GM12878 (cell line): ENCODE measurements at places on chromosomes 1 and 21. TPM values are rescaled to one million over a fixed set of nuclear protein-coding genes. Genes with fewer than 3 reads are reported as not detected.

DNA sequence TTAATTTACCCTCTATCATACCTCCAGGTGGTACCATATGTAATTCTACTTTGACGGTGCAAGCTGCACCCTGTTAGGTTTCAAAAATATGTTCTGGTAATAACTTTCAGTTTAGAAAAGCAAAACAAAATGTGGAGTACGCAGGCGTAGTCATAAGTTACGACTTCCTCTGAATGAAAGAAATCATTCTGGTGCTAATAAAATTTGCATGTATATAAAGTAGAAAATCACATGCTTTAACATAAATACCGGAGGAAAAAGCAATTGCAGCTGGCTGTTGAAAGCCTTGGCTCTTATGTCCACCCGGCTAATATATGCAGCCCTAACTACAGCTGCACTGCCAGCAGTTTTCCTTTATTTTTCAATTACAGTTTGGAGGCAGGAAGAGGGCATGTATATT lies 65.2 kb upstream of the TMPRSS15 start:
- no peaks in the 10 kb centered on the region for H3K27me3 ChIP-seq
- no peaks in the 10 kb centered on the region for H3K4me1 ChIP-seq

- no peak for DNase-seq
- H3K27ac ChIP-seq: no peak overlapping the region
These were observed 11.2 kb upstream of the KCNQ4 start for GRCh38 chr1:40772146-40772955.

DNA sequence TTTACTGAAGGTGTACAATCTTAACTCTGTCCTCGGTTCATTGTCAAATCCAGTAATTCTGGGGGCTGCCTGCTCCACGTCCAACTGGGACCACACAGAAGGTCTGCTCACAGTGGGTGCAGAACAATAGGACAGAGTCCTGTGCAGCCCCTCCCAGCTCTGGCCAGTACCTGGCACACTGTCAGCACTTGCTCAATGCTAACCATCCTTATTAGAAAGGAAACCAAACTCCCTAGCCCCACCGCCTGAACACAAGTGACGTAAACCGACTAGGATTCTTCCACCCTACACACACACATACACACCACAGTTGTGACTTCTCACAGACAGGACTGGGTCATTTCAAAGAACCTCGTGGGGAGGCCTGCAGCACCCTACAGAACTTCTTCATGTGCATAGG lies 5.2 kb downstream of the BCAR3 start:
- peaks cover 6% of the 10 kb centered on the region; the same call in 1 of the 2 replicates for H3K4me1 ChIP-seq
- no peaks in the 10 kb centered on the region for H3K27me3 ChIP-seq
- no peak for DNase-seq
- no peak overlapping the region for H3K4me3 ChIP-seq
- H3K27ac ChIP-seq: no peak overlapping the region

DNA sequence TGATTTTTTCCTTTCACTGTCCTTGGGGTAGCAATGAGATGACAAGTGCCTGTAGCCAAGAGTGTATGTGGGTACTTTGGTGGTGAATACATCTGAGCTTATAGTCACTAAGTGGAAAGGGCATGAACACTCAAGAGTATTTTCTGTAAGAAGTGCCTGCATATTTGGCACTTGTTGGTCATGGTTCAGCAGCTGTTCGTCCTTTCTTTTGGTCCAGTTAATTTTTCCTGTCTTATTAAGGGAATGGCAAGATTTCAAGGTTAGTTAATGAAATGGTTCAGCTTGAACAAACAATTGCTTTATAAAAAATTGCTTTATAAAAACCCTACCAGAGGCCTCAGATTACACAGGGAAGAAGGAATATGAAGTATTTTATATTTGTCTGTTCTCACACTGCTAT lies 48.6 kb upstream of the GPR52 start:
- H3K4me3 ChIP-seq: no peak overlapping the region
- H3K27ac ChIP-seq: no peak overlapping the region
- H3K36me3 ChIP-seq: peaks cover 14% of the 10 kb centered on the region; the same call in 1 of the 2 replicates
- DNase-seq: no peak

- no peaks in the 10 kb centered on the region for H3K36me3 ChIP-seq
- H3K27me3 ChIP-seq: no peaks in the 10 kb centered on the region
- DNase-seq: no peak
- H3K27ac ChIP-seq: no peak overlapping the region
These were observed 420.4 kb upstream of the BEND5 start for GRCh38 chr1:49197081-49197480.

DNA sequence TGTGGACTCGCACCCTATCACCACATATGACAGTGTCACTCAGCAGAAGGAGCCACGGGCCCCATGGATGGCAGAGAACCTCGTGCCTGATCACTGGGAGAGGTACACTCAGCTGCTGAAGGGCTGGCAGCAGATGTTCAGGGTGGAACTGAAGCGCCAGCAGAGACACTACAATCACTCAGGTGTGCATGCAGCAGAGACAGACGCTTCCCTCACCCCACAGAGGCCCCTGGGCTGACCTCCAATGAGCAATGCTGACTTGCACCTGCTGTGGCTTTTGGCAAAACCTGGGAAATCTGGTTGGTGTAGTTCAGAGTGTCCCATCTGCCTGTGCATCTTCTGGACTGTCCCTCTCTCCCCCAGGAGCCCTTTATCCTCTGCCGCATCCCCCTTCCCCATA lies 51.9 kb downstream of the KIAA1614 start:
- H3K4me3 ChIP-seq: no peak overlapping the region
- H3K4me1 ChIP-seq: no peaks in the 10 kb centered on the region
- H3K27ac ChIP-seq: no peak overlapping the region
- DNase-seq: no peak

DNA sequence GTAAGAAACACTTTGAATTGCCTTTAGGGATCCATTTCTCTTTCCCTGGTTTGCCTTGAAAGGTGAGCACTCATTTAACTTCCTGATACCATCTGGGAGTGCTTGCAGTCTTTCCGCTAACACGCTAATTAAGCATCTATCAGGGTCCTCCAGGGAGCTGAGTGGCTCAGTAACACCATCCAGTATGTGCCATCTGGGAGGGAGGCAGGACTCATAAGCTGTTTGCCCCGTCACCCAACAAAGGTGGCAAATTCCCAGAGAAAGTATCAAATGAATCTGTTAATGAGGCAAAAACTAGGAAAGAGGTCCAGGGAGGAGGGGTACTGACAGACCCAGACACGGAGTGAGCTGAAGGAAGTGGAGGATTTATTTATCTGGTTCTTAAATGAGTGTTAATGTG lies 430.9 kb downstream of the HLX start:
- no peak overlapping the region for H3K27ac ChIP-seq
- no peaks in the 10 kb centered on the region for H3K36me3 ChIP-seq
- H3K4me1 ChIP-seq: no peaks in the 10 kb centered on the region
- no peaks in the 10 kb centered on the region for H3K27me3 ChIP-seq
- no peak overlapping the region for H3K4me3 ChIP-seq

DNA sequence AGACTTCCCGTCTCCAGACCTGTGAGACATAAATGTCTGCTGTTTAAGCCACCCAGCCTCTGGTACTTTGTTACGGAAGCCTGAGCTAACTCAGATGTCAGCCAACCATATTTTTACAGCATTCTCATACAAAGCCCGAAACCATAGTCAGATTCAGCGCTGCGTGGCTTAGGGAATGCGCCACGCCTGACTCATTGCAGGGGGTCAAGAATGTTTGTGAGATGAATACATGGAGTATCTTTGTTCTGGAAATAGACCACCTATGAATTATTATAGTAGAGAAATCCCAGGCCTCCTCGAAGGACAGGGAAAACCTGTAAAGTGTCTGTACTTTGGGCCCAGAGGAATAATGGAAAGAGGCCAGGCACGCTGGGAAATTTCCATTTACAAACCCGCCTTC lies 434.8 kb downstream of the CAMTA1 start:
- no peaks in the 10 kb centered on the region for H3K4me1 ChIP-seq
- H3K27me3 ChIP-seq: no peaks in the 10 kb centered on the region
- no peaks in the 10 kb centered on the region for H3K36me3 ChIP-seq
- H3K4me3 ChIP-seq: no peak overlapping the region
- DNase-seq: no peak
- no peak overlapping the region for H3K27ac ChIP-seq

- no peaks in the 10 kb centered on the region for H3K27me3 ChIP-seq
- H3K36me3 ChIP-seq: no peaks in the 10 kb centered on the region
- no peak overlapping the region for H3K27ac ChIP-seq
These were observed 90.9 kb upstream of the SLC44A3 start for GRCh38 chr1:94729267-94729666.

DNA sequence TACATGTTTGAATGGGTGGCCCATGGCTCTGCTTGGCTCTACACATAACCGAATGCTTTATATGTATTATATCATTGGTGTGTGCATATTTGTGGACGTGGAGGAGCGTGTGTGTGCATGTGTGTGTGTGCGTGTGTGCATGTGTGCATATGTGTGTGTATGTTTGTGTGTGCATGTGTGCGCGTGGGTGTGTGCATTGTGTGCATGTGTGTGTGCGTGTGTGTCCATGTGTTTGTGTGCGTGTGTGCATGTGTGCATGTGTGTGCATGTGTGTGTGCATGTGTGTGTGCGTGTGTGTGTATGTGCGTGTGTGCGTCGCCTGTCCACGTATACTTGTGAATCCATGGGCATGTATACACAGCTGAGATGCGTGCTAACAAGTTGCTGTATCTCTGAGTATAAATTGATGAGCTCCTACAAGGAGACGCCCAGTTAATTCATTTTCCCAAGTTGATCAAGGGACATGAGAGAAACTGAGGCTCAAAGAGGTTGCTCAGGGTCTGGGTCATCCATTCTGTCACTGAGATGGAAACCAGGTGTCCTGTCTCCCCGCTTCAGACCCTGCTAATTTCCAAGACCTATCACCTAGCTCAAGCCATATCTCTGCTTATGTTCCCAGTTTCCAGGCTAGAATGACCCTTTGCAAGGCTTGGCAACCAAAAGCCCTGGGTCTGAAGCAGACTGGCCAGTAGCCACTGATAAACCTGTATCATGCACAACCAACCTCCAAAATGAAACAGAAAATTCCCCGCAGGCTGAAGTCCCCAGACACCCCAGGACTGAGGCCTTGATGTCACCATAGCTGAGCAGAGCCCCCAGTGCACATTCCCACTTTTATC lies 2.8 kb upstream of the CTRC start:
- no peak for DNase-seq
- H3K4me3 ChIP-seq: no peak overlapping the region
- no peak overlapping the region for H3K27ac ChIP-seq
- H3K36me3 ChIP-seq: peaks cover 2% of the 10 kb centered on the region

DNA sequence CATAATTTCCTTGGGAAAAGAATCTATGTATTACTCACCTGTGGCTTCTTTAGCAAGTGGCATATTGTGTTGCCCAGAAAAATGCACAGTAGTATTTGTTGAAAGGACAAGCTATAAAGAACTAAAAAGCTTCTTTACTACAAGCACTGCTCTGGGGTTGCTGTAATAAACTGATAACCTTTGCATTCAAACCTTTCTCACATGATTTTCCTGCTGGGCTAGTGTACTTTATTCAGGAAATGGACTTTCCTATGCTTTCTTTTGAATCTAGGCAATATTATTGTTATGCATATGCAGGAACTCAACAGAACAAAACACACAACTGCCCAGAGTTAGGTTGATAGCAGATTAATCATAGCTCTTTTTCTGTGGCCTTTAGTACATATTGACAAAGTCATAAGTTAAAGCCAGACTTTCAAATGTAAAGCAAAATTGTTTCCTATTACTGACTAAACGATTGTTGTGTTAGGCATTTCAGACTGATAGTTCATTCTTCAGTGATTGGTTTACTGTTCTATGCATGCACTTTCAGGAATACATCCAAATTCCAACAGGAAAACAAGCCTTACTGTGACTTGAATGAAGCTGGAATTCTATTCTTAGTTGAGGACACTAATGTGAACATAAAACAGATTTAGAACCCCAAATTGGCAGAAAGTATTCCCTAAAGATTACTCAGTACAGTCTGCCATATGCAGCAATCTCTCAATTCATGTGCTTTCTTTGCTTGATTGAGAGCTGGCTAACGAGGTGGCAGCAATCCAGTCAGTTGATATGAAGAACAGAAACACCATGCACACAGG lies 564.3 kb upstream of the NEGR1 start:
- no peaks in the 10 kb centered on the region for H3K36me3 ChIP-seq
- no peaks in the 10 kb centered on the region for H3K4me1 ChIP-seq
- H3K4me3 ChIP-seq: no peak overlapping the region
- H3K27ac ChIP-seq: no peak overlapping the region

DNA sequence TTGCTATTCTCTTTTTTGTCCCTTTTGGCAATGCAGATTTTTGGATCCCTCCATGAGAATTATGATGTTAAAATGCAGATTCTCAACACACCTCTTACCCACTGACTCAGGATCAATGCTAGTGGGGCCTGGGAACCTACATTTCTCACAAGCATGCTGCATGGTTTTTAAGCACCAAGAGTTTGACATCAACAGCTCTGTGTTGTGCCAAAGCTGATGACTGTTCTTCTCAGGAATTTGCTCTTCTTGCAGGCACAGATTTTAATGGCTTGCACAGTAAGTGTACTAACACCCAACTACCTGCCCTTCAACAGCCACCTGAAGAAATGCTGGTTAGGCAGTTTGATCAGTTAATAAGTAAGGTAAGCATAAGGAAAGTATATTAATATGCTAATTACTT lies 468.7 kb downstream of the PTBP2 start:
- H3K4me1 ChIP-seq: no peaks in the 10 kb centered on the region
- H3K4me3 ChIP-seq: no peak overlapping the region
- DNase-seq: no peak

GRCh38 chr1:183685112-183685713 lies 32.1 kb upstream of the APOBEC4 start:
- no peaks in the 10 kb centered on the region for H3K27me3 ChIP-seq
- H3K4me3 ChIP-seq: no peak overlapping the region
- no peaks in the 10 kb centered on the region for H3K36me3 ChIP-seq

DNA sequence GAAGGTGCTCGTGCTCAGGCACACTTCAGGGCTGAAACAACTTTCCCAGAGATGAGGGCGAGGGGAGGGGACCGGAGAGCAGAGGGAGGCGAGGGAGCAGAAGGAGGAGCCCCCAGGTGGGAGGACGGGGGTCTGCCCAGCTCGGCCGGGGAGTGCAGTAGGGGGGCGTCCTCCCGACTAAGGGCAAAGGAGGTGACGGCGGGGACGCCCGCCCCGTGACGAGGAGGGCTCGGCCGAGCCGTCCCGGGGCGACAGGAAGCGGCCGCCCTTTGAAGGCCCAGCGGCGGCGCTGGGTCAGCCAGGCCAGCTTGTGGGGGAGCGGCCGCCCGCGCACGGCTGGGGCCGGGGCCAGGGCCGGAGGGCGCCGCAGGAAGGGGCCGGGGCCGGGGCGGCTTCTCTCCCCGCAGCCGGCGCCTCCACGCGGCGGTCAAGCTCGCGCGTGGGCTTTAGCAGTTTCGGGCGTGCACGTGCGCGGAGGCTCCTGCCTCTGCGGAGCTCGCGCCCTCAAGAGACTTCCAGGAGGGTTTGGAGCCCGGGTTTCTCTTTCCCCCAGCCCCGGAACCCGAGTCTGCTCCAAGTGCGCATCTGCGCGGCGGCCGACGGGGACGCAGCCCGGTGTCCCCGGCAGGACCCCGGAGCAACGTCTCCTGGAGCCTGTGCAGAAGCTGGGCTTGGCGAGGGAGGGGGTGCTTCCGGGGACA lies 100.8 kb upstream of the SLC45A1 start:
- no peaks in the 10 kb centered on the region for H3K4me1 ChIP-seq
- no peak overlapping the region for H3K4me3 ChIP-seq
- H3K27me3 ChIP-seq: no peaks in the 10 kb centered on the region; the same call in 1 of the 2 replicates
- no peak overlapping the region for H3K27ac ChIP-seq

- no peaks in the 10 kb centered on the region for H3K36me3 ChIP-seq
- no peak overlapping the region for H3K27ac ChIP-seq
- H3K4me3 ChIP-seq: no peak overlapping the region
These were observed 79.5 kb upstream of the CSF3R start for GRCh38 chr1:36562181-36562685.

CHRM3 gene
- not detected in 2 replicates for total RNA-seq

CD101 gene
- total RNA-seq: 3.1 and 4.5 TPM in 2 replicates

TMEM125 gene
- total RNA-seq: 0.28 and 1.1 TPM in 2 replicates

DISC1 gene
- 0.61 and 0.72 TPM in 2 replicates for total RNA-seq

LGR6 gene
- total RNA-seq: not detected in 2 replicates

LRRC71 gene
- total RNA-seq: not detected in 2 replicates
